Right ventricle myocardium superior (tissue), 1 donor: ENCODE measurements at places on chromosomes 7 and 10. TPM values are rescaled to one million over a fixed set of nuclear protein-coding genes. Genes with fewer than 3 reads are reported as not detected.
A peak's percentile ranks its signal among the peaks of the same experiment; 100 is the strongest.

DNA sequence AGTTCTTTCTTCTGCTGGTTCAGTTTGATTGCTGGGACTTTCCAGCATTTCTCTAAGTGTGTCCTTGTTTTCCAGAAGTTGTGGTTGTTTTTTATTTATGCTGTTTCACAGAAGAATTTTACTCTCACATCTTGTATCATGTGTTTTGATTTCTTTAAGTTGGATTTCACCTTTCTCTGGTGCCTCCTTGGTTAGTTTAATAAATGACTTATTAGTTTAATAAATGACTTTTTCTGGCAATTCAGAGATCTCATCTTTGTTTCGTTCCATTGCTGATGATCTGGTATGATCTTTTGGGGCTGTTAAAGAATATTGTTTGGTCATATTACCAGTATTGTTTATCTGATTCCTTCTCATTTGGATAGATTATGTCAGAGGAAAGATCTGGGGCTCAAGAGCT lies 59.8 kb upstream of the CYP2C9 start:
- DNase-seq = no peak

- no peak for DNase-seq
Observed at GRCh38 chr10:60463746-60464145, 74.1 kb upstream of the ANK3 start.

DNA sequence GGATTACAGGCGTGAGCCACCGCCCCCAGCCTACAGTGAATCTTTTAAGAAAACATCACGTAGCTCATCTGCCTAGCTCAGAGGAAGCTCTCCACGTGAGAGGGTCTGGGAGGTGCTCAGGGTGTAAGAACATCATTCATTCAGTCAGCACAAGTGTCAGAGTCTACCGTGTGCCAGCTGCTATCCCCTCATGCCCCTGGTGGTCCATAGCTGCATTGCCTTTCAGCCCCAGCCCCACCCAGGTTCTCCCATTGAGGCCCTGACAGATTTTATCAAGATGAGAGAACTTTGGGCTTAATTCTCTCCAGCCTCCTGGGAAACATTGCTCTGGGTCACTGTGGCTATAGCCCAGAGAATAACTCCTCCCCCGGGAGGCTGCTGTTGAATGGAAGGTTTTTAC lies 45.1 kb downstream of the ZNF503 start:
- DNase-seq = no peak

- no peak for DNase-seq
Observed at GRCh38 chr7:5266191-5267028, 16.3 kb upstream of the SLC29A4 start.

DNA sequence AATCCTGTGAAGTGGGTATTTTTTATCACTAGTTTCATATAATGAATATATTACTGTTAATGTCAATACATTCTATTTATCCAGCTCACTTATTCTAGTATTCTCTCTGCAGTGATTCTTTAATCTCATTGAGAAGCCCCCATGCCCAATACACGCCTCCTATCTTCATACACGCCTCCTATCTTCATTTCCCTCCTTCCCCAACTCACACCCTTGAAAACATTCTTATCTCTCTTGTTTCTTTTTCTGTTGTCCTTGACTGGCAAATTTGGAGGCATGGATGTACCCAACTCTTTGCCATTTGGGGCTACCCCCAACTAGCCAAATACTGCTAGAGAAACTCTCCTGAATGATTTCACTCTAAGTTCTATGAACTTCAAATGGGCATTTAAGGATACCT lies 40.5 kb downstream of the ST8SIA6 start:
- no peak for DNase-seq

- no peak for DNase-seq
Observed at GRCh38 chr7:149569025-149569725, 71.6 kb upstream of the ZNF746 start.

GRCh38 chr10:71038921-71039320 lies 150.6 kb upstream of the PCBD1 start:
- DNase-seq = no peak

- no peak for DNase-seq
Observed at GRCh38 chr10:33257439-33258080, 76.9 kb downstream of the NRP1 start.

DNA sequence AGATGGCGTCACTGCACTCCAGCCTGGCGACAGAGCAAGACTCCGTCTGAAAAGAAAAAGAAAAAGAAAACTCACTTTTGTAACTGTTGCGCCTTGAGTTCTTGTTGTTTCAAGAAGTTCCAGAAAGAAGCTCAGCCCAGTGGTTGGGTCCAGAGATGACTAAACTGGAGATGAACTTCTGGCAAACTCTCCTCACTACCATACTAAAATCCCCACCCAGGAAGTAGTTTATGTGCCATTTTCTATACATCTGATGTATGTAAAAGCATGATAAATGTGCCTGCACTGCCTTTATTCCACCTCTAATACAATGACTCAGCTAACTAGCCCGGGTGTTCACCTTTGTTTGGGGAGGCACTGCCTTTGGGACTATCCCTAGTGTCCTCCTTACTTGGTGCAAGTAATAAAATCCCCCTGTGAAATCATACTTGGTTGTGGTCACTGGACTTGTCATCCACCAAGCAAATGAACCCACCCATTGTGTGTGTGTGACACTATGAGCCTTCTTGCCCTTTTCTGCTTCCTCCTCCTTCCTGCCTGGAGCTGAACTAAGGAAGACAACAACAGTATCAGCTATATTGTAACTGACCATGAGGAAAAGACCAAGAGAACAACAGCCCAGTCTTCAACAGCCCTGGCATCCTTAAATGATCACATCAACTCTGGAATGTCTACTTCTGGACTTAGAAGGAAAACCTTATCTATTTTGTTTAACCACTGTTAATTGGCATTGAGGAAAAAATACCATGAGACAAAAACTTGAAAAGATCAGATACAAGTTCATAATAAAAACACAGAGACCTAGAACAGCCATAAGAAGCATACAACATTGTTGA lies 33.6 kb downstream of the JMJD1C start:
- no peak for DNase-seq

DNA sequence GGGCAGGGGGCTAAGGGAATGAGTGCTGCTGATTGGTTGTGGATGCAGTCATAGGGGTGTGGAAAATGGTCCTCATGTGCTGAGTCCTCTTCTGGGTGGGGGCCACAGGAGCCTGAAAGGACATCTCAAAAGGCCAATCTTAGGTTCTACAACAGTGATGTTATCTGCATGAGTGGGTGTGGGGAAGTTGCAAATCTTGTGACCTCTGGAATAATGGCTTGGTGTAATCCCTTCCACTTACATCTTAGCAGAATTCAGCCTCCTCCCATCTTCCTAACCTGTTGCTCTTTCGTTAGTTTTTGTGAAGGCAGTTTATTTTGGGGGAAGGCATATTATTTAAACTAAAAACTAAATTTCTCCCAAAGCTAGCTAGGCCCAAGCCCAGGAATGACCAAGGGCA lies 42.0 kb upstream of the OIT3 start:
- no peak for DNase-seq

- peak; percentile 43 for DNase-seq
Observed at GRCh38 chr7:73890555-73891147, 29.7 kb downstream of the TMEM270 start.

DNA sequence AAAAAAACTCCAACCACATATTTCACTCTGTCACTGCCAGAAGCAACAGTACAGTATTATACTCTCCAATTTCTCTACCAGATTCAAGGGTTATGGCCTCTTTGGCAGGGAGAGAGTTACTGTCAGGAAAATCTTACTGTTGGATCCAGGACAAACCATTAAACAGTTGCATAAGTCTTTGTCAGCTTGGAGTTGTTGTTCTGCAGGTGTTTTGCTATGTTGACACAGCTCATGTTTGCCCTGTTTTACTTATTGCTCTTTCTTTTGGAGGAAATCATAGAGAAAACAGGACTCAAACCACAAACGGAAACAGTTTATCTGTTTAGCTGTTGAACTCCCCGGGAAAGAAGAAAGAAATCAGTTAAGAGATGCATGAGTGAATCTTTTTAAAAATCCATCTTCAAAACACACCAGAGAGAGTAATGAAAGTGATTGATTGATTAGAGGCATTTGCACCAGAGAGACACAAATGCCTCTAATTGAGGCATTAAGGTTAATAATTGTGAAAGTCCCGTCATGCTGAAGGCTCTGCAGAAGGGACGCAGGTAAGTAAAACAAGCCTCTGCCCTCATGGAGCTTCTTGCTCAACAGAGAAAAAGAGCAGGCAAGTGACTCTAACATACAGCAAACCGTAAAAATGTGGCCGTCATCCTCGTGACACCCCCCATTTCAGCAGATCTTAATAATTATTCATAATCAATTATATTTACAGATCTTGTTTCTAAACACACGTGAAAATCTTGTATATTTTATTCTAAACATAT lies 38.7 kb upstream of the ARHGAP21 start:
- no peak for DNase-seq

The ZNF727 gene
- 1.8 TPM for total RNA-seq

The CCDC172 gene
- not detected for total RNA-seq

The C10orf67 gene
- 0.54 TPM for total RNA-seq

The MAGI2 gene
- 3.9 TPM for total RNA-seq

The PLEKHS1 gene
- not detected for total RNA-seq

The GARIN1A gene
- 1.7 TPM for total RNA-seq

The AEBP1 gene
- 12.4 TPM for total RNA-seq

The PON3 gene
- 0.56 TPM for total RNA-seq

The KCP gene
- total RNA-seq = 0.11 TPM
